Activated CD4-positive, alpha-beta T cell treated with anti-CD3 and anti-CD28 coated beads, Interleukin-2, Interleukin-4, amounts not matched to agents 100 ng/mL and 50 ng/mL, durations not matched to agents 16 hours and 8 hours (primary cell): ENCODE measurements at places on chromosomes 16 and 17.

DNA sequence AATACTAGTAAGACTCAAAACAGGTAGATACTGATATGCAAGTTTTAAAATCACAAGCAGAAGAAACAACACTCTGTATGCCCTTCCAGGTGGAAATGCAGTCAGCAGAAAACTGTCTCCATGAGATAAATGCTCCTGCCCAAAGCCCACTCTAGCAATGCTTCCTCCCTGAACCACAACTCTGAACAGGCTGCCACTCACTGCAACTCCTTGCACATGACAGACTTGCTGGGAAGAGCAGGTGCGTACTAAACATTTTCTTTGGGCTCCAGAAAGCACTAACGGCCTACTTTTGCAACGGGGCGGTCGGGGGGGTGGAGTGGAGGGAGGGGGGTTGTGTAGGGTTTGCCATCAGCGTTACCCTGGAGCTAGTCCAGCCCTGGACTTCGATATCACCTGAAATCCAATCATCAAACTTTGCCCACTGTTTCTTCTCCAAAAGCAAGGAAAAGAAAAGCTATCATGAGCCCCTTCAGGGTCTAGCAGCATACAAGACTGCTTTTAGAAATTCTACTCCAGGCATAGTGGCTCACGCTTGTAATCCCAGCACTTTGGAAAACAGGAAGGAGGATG is 46.1 kb downstream of the ANKRD11 start:
- DNase-seq, result no peak

DNA sequence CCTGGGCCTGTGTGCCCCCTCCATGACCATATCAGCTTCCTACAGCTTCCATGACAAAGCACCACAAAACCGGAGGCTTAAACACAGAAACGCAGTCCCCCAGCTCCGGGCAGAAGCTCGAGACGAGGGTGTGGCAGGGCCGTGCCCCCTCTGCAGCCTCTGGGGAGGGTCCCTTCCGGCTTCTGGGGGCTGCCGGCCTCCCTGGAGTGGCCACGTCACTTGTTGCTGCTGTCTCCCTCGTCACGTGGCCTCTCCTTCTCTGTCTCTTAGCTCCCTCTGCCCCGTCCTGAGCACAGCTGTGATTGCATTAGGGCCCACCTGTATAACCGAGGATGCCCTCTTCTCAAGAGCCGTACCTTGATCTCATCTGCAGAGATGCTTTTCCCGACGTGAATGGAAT is 64.6 kb downstream of the JPH3 start:
- DNase-seq, result no peak

GRCh38 chr16:55508941-55509931 is at the start of gene LPCAT2:
LPCAT2 (plus strand) TSS chr16:55509072; CDS start chr16:55509182, 110 bp downstream.
- peak; percentile 67 for DNase-seq

DNA sequence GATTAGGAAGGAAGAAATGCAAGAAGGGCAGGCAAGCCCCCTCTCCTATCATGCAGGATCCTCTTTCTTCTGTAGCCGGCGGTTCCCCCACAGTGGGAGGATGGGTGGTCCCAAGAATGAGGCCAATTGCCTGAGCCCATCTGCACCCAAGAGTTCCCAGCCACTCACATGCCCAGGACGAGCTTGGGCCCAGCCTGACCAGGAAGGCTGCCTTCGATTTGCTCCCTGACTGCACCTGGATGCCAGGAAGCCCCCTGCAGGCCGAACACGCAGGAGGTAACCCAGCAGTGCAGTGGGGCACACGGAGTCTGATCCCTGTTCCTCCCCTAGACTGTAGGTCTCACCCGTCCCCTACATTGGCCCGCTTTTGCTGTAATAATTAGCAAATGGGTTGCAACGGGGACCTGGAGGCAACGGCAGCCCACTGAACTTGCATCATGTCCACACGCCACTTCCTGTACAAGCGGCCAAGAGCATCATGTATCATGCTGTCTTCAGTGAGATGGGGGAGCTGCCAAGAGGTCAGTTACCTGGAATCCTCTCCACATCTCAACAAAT is 67.5 kb downstream of the AMFR start:
- DNase-seq, result no peak

DNA sequence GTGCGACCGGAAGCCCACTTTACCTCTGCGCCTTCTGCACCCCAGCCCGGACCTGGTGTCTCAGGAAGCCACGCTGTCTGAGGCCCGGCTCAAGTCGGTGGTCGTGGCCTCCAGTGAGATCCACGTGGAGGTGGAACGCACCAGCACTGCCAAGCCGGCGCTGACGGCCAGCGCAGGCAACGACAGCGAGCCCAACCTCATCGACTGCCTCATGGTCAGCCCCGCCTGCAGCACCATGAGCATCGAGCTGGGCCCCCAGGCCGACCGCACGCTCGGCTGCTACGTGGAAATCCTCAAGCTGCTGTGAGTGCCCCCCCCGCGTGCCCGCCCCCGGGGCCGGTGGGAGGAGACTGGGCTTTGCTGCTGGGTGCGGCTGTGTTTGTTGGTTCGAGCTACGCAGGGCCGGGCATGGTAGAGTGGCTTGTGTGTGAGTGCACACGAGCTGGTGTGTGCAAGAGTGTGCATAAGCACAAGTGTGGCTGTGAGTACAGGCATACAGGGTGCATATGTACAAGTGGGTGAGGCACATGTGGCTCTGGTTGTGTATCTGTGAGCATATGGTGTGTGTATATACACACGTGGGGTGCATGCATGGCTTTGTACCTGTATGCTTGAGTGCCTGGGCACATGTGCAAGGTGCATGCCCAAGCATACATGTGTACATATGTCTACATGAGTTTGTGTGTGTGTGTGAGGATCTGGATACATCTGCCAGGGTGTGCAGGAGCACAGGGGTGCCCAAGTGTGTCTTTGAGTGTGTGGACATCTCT is 100.6 kb upstream of the PLCG2 start:
- no peak for DNase-seq

DNA sequence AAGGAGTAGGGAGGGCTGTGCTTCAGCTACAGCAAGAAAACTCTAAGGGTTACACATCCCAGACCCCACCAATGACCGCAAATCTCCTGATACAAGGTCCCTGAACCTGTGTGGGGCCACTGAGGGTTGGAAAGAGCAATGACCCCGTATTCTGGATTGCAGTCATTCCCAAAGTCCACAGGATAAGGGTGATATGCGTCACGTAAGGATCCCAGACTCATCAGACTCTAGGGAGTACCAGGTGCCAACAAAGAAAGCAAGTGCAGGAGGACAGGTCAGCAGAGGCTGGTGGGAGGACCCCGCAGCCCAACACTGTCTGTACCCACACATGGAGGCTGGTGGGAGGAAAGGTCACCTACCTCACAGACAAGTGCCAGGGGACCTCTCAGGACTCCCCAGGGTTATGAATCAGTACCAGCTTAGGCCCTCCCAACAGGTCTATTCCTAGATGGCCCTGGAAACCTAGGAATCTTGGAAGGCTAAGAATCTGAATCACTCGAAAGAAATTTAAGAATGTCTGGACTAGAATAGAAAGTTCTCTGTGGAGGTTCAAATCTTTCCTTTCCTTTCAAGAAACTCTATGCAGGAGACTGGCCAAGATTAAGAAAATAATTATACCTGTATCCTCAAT is 16.2 kb downstream of the PITPNA start:
- DNase-seq, result no peak

GRCh38 chr17:36135465-36135864 is 31.8 kb downstream of the CCL4 start:
- DNase-seq, result no peak

DNA sequence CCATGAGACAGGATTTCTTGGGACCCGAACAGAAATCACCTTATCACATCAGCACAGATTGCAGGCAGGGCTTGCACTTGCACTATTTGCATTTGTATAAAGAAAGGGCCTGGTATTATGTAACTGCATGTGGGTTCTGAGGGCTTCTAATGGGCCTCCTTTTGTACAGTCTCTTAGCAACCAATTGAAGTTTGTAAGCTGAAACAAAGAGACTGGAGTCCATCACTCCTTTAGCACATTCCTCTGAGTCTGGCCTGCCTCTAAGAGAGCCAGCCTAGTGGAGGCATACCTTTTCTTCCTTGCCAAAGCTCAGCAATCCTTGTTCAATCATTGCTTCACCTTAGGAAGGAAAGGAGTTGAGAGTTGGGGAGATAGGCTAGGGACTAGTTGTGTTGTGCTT is 387.1 kb downstream of the XYLT1 start:
- no peak for DNase-seq

DNA sequence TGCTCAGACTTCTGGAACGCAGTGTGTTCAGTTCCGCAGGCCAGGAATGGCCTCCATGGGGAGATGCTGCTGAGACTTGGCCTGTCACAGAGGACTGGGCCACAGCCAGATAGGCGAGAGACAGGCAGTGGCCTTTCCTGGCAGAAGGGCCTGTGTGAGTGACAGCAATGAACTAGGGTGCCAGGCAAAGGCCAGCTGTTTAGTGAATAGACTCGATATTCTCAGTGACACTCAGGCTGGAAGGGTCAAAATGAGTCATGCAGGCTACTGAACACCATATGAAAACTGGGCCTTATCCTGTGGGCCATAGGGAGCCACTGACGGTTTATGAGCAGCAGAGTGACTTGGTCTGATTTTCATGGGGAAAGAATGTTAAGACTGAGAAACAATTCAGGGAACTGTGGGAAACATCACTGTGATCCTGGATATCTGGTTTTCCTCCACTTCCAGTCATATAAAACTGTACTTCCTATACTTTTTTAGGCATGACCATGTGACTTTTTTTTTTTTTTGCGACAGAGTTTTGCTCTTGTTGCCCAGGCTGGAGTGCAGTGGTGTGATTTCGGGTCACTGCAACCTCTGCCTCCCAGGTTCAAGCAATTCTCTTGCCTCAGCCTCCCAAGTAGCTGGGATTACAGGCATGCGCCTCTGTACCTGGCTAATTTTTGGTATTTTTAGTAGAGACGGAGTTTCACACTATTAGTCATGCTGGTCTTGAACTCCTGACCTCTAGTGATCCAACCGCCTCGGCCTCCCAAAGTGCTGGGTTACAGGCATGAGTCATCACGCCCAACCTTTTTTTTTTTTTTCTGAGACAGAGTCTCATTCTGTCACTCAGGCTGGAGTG is 5.2 kb upstream of the NUBP1 start:
- peak; percentile 85 for DNase-seq

DNA sequence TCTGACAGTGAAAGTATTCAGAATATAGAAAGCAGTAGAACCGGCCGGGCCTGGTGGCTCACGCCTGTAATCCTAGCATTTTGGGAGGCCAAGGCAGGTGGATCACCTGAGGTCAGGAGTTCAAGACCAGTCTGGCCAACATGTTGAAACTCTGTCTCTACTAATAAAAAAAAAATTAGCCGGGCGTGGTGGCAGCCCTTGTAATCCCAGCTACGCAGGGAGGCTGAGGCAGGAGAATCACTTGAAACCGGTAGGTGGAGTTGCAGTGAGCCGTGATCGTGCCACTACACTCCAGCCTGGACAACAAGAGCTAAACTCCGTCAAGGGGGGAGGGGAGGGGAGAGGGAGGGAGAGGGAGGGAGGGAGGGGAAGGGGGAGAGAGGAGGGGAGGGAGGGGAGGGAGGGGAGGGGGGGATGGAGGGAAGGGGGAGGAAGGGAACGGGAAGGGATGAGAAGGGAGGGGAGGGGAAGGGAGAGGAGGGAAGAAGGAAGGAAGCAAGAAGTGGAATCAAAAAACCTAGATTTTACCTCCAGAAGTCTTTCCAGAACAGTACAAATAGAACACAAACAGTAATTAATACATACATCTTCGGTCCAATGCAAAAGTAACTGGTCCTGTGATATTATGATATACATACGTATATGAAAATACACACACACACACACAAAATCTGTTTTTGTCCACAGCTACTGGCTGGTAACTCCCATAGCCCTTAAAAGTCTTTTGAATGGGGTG is 10.9 kb upstream of the NT5C start:
- DNase-seq, result no peak

GRCh38 chr17:29215717-29216116 is 30.9 kb upstream of the CRYBA1 start:
- no peak for DNase-seq

DNA sequence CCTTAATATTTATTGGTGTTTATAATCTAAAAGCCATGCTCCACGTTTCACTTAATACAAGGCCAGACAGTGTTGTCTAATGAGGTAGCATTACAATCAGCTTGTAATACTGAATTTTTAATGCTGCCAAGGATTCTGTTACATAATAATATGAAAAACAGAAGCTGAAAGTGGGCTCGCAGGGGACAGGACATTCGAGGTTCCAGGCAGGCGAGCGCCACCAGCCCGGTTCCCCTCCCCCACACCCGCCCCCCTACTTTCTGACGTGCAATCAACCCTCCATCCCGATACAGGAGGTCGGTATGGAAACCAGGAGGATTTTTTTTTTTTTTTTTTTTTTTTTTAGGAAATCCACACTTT is 6.2 kb upstream of the ZFHX3 start:
- no peak for DNase-seq

DNA sequence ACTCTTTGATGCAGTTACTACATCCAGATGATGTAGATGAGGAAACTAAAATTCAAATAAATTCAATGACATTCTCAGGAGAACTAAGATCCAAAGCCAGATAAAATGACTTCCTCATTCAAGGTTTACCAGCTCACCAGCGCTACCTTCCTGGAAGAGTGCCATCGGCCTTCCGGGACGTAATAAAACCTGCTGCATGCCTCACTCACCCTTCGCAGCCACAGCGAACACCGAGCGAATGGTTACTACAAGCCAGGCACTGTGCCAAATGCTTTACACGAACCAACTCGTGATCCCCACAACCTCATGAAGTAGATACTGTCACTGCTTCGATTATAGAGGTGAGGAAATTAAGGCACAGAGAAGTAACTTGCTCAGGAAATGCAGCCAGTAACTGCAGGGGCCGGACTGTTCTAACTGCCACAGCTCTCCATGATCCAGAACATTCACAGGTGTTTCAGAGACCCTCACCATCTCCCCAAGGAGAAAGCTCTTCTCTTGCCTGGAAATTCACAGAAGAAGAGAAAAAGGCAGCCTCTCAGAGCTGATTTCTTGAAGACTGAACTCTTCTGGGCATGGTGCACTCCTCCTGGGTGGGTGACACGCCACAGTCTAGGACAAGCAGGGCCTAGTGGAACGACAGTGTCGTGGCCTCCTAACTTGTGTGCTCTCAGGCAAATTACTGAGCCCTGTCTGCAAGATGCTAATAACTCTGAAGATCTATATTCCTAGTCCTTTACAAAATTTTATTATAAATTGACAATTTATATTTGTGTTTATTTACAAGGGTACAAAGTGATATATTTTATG is 46.8 kb downstream of the HIC1 start:
- DNase-seq, result no peak

GRCh38 chr16:2428051-2428783 is 1.0 kb upstream of the CCNF start:
- no peak for DNase-seq

DNA sequence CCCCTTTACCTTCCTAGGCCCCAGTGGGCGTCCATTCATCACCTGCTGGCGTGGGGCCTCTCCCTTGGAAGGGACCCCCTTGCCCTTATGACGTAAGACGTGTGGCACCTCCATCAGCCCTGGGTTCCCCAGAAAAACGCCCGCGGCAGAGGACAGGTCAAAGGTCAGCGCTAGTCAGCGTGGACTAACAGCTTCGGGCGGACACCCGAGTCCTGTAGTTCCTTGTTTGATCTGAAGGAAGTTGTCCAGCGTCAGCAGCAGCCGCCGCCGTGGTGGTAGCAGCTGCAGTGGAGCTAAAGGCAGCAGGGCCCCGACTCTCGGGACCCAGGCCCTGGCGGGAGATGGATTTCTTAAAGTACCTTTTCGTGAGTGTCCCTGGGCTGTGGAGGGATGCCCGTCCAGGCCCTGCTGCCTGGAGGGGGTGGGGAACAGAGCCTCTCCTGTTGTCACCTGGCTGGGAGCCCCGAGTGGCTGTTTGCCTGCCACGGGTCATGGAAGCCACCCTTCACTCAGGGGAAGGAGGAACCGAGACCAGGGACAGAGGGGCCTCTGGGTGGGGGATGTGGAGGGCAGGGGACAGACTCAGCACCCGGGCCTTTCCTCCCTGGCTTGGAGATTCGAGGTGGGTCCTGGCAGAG is 123.6 kb downstream of the OR1D5 start:
- DNase-seq, result no peak
